Osteoblast (primary cell): ENCODE measurements at places on chromosomes 5 and 9.

DNA sequence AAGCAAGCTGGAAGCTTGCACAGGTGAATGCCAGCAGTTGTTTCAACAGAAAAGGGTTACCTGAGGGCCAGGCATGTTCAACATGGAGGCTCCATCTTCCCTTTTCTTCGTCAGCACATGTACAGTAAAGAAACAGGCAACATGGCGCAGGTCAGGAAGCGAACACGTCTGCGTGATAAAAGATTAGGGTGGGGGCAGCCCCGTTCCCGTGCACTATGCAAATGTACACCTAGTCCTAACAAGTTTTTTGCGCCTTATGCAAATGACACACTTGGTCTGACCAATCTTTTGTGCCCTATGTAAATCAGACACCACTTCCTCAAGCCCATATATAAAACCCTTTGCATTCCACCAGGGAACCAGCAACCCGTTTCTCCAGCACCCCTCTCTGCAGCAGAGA is 452.1 kb upstream of the PTPRD start:
- no peak for DNase-seq

- no peak for DNase-seq
Measured at GRCh38 chr9:121486043-121486442, 13.6 kb downstream of the GGTA1 start.

DNA sequence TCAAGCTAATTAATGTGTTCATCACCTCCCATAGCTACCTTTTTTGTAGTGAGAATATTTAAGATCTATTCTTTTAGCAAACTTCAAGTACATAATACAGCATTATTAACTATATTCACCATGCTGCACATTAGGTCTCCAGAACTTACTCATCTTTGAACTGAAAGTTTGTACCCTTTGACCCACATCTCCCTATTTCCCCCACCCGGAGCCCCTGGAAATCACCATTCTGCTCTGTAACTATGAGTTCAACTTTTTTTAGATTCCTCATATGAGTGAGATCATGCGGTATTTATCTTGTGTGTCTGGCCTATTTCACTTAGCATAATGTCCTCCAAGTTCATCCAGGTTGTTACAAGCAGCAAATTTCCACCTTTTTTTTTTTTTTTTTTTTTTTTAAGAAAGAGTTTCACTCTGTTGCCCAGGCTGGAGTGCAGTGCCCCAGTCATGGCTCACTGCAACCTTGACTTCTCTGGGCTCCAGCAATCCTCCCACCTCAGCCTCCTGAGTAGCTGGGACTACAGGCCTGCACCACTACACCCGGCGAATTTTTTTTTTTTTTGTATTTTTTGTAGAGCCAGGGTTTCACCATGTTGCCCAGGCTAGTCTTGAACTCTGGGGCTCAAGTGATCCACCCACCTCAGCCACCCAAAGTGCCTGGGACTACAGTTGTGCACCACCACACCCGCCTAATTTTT is 100.4 kb upstream of the SAP30L start:
- no peak for DNase-seq

DNA sequence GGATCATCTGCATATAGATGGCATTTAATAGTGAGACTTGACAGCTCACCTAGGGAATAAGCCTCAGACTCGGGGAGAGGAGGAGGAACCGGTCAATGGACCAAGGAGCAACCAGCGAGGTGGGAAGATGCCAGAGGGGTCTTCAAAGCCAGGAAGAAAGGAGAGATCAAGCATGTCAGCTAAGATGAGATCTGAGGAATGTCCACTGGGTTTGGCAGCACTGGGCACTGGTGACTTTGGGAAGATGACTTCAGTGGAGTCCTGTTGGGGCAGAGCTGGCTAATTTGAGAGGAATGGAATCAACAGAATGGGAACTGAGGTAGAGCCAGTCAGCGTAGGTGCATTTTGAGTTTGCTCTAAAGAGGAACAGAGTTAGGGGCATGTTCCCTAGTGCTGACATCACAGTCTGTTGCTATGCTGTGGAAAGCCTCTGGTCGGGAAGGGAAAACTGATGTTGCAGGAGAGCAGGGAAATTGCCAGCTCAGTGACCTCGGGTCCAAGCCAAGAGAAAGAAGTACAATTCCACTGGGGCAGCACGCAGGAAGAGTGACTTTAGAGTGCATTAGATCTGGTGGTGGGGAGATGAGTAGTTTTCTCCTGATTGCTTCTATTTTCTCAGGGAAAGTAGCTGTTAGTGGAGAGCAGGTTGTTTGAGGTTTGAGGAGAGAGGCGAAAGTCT is 56.9 kb downstream of the ZNF618 start:
- DNase-seq, result peak; percentile 89

- no peak for DNase-seq
Measured at GRCh38 chr5:147290261-147290660, 55.4 kb downstream of the STK32A start.

GRCh38 chr5:163377982-163378381 is 59.4 kb upstream of the CCNG1 start:
- no peak for DNase-seq

GRCh38 chr9:503326-503725 is 288.7 kb downstream of the DOCK8 start:
- DNase-seq, result no peak

- no peak for DNase-seq
Measured at GRCh38 chr9:91905237-91905650, 44.8 kb downstream of the ROR2 start.

- no peak for DNase-seq
Measured at GRCh38 chr9:23321049-23321448, 505.0 kb downstream of the ELAVL2 start.

DNA sequence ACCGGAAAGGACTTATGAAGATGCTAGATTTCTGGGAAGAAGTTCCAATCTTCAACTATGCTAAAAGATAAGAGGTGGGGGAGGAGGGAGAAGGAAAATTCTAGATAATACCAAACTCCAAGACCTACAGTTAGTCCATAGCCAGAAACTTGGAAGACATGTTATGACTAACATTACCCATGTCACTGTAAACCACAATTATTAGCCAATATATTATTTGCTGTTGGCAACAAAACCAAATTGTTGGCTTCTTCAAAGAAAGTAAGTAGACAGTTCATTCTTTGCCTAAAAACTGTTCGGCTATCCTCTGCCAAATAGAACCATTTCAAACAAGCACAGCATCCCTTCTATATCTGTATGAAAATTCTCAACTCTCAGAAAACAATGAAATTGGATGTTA is 25.1 kb downstream of the PRLR start:
- no peak for DNase-seq

DNA sequence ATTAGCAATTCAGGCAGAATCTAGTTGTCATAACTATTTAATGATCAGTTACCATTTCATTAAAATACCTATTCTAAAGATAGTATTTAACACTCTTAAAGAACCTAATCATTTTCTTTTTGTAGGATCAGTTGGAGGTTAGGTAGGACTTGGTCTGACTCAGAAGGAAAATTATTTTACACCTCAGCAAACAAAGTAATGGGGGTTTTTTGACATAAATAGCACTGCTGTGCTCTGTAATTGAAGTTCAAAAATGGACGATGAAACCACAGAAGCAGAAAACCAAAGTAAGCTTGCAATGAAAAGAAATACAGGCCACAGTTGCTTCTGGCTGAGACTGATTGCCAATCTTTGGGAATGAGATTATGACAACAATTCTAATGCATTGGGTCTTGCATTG is 187.0 kb upstream of the TRPM3 start:
- DNase-seq, result no peak

GRCh38 chr5:8695902-8696845 is 827.2 kb downstream of the MTRR start:
- DNase-seq, result no peak

DNA sequence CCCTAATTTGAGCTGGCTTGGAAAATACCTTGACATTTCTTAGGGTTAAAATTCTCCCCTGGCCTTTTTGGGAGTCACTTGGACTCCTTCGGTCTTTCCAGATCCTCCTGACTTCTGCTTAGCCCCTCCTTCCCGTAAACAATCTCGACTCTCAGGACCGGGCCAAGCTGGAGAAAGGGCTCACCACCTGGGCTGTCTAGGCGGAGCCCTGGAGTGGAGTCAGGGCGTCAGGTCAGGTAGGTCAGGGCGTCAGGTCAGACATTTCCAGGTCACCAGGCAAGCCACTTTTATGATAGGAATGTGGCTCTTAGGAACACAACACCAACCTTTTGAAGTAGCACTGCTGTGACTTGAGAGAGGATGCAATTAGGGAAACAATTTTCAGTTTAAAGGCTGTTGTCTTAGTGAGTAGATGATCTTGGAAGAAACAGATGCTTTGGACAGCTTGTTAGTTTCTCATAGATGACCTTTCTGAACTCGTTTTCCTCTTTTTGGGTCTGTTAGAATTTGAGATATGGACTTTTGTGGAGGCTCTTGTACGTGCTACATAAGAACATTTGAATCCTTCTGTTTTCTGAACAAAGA is 12.8 kb downstream of the OSTF1 start:
- DNase-seq, result no peak

- no peak for DNase-seq
Measured at GRCh38 chr5:134638760-134639201, 6.2 kb upstream of the SAR1B start.

DNA sequence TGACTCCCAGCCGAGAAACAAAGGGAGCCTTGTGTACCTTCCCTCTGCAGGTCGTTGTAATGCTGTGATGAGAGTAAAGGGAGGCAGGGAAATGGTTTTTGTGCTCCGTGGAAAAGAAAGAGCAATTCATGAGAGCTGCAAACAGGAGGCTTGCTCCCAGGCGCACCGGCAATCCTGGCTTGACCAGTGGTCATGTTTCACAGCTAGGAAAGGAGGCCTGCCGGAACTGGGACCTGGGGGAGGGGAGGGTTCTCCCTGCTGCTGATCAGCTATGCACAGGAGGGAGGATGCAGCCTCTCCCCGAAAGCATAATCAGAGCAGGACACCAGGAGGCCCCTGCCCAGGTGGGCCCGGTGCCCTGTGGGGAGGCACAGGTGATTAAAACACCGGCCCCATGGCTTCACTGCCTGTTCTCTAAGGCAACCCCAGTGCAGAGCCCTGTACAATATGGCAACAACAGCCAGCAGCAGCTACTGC is 131.3 kb downstream of the ZDHHC21 start:
- DNase-seq, result no peak

- no peak for DNase-seq
Measured at GRCh38 chr9:87387351-87388011, 110.2 kb upstream of the DAPK1 start.

DNA sequence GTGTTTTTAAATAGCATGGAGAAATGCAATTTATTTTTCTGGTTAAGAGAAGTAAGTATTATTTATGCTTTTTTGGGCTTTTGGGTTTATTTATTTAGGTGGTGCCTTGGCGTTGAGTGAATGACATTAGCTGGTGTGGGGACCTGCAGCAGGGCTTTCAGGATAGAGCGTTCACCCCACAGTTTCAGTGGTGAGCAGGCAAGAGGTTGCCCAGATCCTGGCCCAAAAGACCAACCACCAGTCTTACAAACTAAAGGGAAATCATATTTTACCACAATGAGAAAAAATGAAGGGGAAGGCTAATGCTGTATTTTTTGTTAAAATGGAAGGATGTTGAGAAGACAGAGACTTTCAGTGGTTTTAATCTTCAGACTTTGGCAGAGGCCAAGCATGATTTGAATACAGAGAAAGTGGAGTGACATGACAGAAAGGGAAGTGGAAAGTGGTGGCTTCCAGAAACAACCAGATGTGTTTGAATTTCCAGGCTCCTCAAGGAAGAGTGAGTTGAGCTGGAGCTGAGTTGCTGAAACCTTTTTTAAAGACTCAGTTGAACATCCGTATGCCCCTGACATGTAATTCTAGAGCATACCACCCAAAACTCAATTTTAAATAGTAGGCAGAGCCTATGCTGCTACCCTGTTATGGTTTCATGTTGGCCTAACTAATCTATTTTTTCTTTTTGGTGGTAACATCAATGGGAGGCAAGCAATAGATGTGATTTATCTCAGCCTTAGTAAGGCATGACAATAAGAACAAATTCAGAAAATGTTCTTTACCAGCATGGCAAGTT is 94.8 kb downstream of the AOPEP start:
- DNase-seq, result no peak

DNA sequence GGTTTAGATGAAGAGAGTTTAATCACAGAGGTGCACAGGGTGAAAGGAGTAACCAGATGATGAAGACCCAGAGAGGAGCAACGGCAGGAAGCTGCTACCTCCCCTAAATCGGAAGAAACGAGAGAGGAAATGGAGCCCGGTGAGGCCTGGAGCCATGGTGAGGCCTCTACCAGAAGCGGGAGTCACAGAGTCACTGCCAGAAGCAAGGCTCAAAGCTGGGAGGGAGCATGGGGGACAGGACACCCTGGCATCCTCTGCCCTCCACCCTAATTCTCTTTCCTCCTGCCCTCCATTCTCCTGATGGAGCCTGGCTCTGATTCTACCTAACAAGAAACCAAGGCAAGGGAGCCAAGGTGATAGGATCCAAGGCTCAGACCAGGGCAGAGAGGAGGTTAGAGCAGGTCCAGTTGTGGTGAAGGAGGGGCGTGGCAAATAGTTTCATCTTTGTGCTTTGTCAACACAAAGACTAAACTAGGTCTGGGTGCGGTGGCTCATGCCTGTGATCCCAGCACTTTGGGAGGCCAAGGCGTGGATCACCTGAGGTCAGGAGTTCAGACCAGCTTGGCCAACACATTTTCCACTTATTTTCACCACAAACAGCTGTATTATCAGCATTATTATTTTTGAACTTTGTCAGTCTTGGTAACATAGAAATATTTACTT is 134.4 kb upstream of the RAI14 start:
- no peak for DNase-seq

DNA sequence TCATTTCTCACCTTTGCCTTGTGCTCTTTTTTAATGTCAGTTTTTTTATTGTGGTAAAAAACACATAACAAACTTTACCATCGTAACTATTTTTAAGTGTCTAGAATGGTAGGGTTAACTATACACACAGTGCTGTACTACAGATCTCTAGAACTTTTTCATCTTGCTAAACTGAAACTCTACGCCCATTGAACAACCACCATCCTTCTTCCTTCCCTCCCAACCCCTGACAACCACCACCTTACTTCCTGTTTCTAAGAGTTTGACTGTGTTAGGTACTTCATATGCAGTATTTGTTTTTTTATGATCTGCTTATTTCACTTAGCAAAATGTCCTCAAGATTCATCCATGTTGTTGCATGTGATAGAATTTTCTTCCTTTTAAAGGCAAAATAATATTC is 54.9 kb downstream of the PSAT1 start:
- no peak for DNase-seq

GRCh38 chr5:87392801-87393200 is 19.9 kb downstream of the CCNH start:
- DNase-seq, result no peak

DNA sequence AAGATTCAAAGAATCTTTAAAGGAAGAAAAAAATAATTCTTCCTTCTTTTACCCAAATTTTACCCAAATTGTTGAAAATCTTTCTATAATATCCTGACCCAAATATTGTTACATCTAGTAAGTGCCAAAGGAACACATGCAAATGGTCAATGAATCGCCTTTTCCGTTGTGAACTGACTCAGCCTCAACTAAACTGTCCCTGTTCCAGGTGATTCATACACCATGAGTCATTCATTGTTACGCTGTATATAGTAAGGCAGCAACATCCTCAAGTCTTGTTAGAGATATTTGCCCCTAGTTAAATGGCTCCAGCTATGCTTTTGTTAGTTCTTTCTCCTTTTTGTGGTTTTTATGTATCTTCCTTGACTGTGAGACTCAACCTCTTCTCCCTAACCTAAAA is 9.7 kb downstream of the PTGER4 start:
- peak; percentile 85 for DNase-seq

GRCh38 chr9:17491780-17492179 is 87.1 kb upstream of the SH3GL2 start:
- no peak for DNase-seq
